GM13976 (cell line): ENCODE measurements at places on chromosomes 3 and 15.
A peak's percentile ranks its signal among the peaks of the same experiment; 100 is the strongest.

DNA sequence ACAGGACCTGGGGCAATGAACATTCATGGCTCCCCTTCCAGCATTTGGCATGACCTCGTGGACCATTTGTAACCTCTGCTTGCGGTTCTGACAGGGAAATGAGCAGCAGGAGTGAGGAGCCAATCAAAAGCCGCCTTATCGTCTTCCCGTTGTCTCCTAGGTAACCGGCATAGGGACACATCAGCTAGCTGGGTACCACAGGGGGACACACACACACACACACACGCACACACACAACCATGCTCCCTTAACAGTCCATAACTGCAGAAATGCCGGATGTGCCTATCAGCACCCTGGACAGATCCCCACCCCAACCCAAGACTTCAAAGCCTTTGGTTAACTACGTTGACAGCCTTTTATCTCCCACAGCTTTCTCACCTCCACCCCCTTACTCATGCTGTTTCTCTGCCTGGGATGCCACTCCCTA is 53.4 kb upstream of the CCDC174 start:
- peak; percentile 68 for DNase-seq

DNA sequence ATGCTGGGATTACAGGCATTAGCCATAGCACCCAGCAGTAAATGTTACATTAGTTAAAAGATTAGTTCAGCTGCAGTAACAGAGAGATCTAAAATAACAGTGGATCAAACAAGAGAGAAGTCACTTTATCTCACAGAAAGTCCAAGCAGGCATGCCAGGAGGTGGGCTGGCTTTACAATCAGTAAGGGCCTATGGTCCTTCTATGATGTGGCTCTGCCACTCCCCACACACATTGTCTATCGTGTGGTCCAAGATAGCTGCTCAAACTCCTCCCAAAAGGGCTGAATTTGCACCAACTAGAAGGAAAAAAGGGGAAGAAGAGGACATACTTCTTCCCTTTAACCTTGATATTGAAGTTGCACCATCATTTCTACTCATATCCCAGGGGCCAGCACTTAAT is 4.6 kb upstream of the RUVBL1 start:
- DNase-seq = no peak

DNA sequence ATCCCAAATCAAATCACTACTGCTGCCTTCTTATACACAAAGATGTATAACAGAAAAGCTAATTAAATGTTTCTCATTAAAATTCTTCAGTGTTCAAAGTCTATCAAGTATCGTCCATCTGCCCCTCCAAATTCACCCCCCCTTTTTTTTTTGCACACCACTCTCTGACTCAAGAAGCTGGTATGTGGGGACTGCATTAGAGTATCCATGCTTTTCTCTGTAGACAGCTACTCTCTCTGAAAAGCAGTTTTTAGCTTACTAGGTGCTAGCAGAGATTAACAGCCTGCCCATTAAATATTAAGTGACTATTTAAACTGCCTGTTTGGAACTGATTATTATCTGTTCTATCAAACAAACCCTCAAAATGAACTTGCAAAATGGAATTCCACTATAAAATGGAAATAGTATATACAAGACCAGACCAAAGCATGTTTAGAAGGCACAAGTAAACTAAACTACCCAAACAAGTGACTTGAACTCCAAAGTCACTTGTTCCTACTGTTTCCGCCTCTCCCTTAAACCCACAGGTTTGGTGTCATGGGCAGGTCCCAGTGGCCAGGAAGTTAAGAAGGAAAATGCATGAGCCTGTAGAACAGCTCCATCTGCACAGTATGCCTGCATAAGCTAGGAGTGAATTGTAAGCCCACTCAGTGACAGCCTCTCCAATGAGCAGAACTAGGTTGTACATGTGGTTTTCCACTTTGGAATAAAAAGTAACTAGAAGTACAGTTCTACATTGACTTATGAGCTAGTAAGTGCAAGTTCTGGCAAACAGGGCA is 32.5 kb downstream of the GBE1 start:
- DNase-seq = no peak

- no peak for DNase-seq
Measured at GRCh38 chr3:189598530-189599225, 32.5 kb upstream of the TP63 start.

DNA sequence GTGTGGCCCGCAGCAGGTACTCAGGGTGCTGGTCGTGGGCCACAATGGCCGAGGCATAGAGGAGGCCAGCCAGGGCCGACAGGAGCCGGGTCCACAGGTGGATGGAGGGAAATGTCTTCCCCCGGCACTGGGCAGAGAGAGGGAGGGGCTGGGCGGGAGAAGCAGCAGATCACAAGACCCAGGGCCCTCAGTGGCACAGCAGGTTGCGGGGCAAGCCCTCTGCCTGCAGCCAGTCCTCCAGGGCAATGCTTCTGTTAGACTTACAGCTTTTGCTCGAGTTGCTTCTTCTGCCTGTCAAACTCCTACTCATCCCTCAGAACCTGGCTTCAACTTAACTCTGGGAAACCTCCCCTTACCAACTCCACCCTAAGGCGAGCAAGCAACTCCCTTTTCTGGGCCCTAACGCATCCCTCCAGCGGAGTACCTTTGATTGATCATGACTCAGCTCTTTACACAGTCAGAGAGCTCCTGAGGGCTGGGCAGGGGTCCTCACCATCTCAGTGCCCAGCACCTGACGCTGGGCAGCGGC is 16.0 kb downstream of the TMEM44 start:
- DNase-seq = no peak

DNA sequence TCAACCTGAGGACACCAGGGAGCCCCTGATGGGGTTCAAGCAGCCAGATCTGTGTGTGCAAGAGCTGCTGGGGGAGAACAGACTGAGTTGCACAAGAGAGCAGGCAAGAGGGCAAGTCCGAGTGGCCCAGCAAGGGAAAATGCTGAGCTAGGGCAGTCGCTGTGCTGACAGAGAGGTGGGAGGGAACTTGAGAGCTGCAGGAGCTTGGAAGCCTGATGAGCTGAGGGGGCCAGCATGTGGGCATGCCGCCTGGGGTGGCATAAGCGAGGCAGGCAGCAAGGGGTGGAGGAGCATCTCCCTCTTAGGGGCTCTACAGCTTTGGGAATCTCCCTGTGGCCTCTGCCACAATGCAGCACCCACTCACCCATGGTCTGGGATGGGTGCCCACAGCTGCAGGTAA is 4.7 kb upstream of the CORO2B start:
- no peak for DNase-seq

- DNase-seq = no peak
Measured at GRCh38 chr3:47874913-47875312, 72.0 kb downstream of the DHX30 start.

GRCh38 chr3:46749129-46749528 is 31.5 kb upstream of the PRSS50 start:
- DNase-seq = no peak

DNA sequence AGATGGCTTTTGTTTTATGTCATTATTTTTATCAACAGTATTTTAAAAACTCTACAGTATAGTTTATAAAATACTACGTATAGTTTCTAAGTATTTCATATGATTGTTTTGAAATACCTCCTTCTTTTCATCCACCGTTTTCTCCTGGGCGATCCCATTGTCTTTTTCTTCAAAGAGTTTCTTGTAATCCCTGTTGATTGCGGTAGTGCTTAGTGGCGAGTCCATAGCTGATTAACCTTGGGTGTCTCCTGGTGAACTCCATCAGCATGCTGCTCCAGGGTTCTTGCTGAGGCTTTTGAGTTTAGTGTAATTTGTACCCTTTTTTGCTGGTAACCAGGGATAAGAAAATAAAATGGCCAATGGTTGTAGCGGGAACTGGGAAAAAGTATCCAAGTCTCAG is 3.6 kb downstream of the PIAS1 start:
- DNase-seq = no peak

DNA sequence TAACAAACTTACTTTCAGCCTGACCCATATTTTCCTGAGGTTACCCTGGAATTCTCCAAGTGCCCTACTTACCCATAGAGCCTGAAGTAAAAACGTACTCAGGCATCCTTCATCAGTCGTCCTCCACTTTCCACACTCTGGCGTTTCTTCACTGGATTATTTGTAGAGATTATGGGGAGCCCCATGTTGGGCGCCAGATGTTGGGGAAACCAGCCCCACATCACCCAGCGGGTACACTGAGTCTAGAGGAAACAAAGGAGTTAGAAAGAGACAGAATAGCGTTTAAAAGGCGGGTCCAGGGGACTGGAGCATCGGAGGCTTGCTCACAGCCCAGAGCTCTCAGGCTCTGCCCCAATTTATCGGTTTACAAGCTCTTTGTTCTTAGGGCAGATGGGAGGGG is 9.7 kb upstream of the SLC28A2 start:
- no peak for DNase-seq

GRCh38 chr3:189094539-189094938 is 77.2 kb upstream of the TPRG1 start:
- no peak for DNase-seq

- peak; percentile 30 for DNase-seq
Measured at GRCh38 chr3:101303089-101303731, 17.2 kb downstream of the IMPG2 start.

DNA sequence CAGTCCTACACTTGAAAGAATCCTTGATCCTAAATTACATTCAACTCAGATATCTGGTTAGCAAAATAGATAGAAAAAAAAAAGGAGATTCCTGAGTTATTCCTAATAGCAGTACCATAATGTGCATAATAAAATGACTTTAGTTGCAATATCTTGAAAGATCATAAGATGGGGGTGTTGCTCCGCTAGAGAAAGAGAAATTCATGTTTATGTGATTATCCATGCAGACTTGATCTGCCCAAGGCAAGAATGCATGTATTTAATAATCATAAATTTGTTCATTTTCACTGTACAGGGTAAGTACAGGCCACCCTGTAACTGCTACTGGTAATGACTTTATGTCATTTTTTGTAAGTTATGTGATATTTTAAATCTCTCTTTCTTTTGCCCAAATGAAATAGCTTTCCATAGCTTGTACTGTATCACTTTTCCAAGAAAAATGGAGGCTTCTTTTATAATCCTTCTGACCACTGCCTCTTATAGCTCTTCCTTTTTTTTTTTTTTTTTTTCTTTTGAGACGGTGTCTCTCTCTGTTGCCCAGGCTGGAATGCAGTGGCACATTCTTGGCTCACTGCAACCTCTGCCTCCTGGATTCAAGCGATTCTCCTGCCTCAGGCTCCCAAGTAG is 84.6 kb downstream of the HCN4 start:
- no peak for DNase-seq

DNA sequence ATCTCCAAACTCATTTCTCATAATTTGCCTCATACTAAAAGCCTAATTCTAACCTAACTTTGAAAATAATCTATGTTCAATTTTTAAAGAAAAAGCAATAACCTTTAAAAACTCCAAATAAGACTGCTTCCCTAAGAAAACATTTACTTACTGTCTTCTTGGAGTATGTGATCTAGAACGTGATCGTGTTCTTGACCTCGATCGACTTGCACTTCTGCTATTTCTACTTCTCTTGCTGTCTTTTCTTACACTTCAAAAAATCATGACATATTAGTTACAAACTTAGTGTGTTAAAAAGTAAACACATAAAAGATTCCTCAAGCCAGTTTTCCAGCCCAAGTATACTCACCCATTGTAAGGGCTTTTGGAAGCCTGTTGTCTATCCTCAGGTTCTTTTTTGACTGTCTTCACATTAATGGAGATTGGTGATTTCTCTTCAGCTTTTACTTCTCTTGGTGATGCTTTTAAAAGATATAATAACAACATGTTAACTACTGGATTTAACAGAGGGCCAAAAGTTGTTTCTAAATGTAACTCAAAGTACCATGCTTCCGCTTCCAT is 10.7 kb downstream of the CCNL1 start:
- no peak for DNase-seq

DNA sequence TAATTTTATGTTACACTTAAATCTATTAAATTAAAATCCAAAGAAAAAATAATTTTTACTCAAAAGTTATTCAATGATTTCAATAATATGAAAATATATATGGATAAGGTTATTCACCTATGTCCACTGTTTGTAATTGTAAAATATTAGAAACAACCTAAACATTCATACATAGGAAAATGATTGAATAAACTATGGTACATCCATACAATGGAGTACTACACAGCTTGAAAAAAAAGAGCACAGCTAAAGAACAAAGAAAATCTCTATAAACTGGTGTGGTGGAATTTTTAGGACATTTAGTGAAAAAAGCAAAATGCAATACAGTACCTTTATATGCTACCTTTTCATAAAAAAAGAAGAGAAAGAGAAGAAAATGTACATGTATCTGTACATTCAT is 52.8 kb downstream of the SHOX2 start:
- no peak for DNase-seq

DNA sequence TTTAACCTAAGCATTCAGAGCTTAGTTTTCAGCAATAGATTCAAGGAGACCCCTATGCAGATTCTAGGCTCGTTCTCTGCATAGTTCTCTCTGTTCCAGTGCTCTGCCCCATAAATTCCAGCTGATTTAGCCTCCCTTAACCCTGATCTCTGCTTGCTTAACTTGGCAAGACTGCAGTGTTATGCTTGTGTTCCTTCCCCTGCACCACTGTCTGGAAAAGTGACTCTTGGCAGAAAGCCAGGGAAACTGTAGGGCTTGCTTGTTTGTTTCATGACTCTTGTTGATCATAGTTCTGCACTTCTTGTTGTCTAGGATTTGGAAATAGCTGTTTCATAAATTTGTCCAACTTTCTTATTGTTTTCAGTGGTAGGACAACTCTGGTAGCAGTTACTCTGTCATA is 40.1 kb downstream of the ANAPC13 start:
- DNase-seq = no peak

DNA sequence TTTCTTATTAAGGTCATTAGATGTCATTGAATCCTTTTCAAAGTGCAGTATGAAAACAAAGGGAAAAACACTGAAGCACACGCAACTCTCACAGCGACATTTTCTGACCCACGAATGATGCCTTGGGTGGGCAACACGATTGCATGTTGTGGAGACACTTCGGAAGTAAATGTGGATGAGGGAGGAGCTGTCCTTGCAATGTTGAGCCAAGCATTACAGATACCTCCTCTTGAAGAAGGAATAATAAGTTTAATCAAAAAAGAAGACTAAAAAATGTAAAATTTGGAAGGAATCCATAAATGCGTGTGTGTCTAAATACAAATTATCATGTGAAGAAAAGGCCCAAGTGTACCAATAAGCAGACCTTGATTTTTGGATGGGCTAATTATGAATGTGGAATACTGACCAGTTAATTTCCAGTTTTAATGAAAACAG is 16.9 kb downstream of the THBS1 start:
- no peak for DNase-seq
